Activated CD4-positive, alpha-beta memory T cell treated with anti-CD3 and anti-CD28 coated beads, Interleukin-2, amount 10 ng/mL, durations not matched to agents 7 days and 5 days (primary cell): ENCODE measurements at places on chromosomes 5 and 9.

DNA sequence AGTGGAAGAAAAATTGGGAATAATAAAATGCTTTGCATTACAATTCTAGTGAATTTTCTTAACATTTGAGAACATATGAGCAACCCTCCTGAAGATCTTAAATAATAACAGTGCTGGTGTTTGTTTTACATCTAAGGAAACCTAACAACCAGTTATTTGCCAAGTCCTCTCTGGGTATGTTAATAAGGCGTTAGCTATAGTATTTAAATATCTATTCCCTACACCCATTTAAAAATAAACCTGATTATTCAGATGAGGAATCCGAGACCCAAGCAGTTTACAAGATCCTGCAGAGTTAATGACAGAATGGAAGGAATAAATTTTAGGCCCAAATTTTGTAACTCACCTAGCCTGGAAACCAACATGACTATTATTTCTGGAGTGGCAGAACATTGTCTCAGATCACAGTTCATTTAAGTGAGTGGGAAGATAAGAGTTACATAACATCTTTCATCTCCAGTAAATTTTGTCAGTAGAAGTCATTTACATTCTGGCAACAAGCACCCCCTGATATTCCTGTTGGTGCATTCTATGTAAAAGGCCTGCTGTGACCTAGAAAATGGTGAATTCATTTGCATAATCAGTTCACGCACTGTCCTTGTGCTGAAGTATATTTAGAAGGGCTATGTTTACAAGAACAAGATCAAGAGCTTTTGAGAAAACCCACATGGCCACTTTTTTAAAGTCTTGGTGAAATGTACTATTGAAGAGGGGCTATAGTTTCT is 148.2 kb downstream of the COX7C start:
- no peak for DNase-seq

DNA sequence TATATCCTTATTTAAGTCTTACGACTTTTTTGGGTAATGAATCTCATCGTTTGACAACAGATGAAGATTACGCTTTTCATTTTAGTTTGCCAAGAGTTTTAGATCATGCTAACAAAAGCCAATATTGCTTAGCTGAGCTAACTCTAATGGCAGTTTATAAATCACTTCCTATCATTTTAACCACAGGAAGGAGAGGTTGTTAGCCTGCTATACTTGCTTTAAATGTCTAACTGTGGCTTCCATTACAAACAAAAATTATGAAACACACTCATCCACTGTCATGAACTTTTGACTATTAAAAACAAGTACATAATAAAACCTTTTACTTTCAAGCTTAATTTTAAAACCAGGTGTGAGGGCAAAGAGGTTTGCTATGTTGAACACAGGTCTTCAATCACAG is 53.7 kb upstream of the ANKH start:
- no peak for DNase-seq

- peak; percentile 53 for DNase-seq
Measured at GRCh38 chr5:32278406-32278805, 34.3 kb downstream of the MTMR12 start.

GRCh38 chr5:116507051-116507537 is 67.5 kb downstream of the SEMA6A start:
- no peak for DNase-seq

DNA sequence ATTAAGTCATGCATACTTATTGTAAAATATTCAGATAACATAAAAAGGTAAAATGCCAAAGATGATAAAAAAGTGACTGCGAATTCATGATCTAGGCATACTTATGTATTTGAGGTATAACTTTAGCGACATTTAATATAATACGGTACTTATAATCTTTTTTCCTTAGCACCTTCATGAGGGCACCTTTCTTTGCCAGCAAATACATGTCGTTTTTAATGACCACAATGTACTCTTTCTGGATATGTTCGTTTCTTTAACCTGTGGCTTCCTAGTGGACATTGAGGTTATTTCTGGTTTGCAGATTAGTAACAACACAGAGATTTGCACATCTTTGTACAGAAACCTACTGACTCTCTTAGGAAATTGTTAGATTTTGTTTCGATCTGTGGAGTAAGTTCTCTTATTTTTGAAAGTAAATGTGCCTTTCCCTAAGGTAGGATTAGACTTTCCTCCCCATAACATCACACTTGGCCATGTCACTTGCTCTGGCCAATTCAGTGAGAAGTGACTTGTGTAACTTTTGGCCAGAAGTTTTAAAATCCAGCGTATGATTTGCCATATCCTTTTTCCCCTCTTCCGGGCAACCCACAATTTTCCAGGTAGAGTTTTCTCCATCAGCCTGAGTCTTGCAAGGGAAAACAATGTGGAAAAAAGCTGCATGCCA is 24.4 kb downstream of the ANKRD33B start:
- no peak for DNase-seq

DNA sequence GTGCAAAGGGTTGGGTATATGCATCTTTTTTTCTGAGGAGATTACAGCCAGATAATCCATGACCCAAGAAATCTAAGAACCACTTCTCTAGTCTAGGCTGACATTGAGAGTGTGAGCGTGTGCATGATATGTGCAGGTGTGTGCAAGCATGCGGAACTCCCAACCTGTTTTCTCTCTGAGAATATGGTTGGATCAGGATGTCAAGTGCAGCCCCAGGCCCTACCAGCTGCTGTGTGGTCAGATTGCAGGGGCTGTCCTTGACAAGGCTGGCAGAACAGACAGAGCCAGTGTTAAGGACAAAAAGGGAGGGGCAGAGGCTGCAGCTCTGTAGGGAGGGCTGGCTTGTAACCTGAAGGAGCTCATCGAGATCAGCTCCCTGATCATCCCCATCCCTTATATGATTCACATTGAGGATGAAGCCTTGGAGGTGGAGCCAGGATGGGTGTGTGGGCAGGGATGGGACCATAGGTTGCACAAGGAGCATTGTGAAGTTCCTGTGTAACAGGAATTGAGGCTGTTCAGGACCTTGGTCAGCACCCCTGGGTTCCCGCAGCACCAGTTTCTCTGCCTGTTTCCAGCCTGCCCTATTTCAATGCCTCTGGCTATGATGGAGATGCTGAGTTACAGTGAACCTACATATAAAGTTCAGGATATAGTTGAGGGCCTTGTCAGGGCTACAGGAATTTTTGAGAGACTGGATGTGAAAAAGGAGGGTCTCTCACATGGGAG is 52.6 kb upstream of the ARAP3 start:
- peak; percentile 53 for DNase-seq

- no peak for DNase-seq
Measured at GRCh38 chr5:10324518-10325370, 17.0 kb upstream of the CMBL start.

DNA sequence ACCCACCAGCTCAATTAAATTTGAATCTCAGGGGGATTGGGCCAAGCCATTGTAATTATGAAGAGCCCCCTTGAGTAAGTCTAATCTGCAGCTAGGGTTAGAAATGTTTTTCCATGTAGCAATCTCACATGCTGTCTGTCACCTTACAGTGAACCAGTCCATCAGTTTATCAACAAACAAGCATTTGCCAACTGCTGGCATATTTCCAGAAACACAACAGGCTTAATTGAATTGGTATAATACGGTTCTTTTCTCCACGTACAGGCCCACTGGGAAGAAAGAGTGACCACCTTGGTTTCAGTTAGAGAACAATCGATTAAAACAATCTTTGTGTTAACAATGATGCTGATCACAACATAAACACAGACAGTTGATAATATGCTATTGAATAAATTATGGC is 67.4 kb downstream of the NSUN2 start:
- DNase-seq = no peak

DNA sequence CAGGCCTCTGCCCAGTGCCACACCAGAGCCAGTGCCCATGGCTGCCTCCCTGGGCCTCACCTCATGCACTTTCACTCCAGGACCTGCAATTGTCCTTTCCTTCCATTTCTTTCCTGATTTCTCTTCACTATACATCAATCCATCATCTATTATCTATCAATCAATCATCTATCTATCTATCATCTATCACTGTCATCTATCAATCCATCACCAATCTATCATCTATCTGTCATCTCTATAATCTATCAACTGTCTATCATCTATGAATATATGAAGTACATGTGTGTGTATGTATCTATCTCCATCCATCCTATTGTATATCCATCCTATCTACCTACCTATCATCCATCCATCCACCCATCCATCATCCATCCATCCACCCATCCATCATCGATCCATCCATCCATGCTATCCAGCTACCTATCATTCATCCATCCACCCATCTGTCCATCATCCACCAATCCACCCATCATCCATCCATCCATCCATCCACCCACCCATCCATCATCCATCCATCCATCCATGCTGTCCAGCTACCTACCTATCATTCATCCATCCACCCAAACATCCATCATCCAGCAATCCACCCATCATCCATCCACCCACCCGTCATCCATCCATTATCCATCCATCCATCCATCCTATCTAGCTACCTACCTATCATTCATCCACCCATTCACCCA is 26.9 kb downstream of the SLC6A3 start:
- no peak for DNase-seq

GRCh38 chr5:39816866-39817265 is 392.1 kb upstream of the DAB2 start:
- DNase-seq = no peak

DNA sequence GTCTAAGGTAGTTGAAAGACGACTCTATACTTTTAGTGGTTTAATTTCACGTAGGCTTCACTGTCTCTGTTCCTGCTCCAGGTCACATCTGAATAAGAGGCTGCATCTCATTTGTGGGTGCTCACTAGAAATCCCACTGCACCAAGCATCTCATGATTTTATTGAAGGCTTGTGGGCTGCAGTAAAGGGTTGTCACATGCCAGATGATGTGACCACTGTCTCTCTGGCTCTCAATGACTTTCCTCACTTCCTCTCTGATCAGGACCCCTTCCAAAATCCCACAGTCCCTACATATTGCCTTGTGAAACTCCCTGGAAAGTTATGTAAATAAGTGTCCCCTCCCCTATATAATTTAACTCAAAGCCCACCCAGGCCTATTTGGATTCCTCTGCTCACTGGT is 8.9 kb upstream of the ZCCHC10 start:
- no peak for DNase-seq

GRCh38 chr5:13215806-13216205 is 728.7 kb downstream of the DNAH5 start:
- no peak for DNase-seq

DNA sequence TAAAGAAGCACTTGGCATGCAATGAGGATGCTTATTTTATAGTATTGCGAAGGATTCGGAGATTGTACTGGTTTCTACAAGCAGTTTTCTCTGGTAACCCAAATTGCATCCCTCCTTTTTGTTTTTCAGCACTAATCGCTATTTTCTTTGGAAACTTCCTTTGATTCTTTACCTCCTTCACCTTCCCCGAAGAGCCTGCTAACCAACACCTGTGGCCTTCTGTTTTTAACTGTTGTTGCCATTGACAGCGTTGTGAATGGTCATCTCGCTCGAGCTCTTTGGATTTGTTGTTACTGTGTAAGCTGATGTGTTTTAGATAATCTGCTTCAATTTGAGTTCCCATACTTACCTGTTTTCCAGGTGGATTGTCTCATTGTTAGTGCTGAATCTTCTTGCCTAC is 1.1 kb downstream of the CNOT6 start:
- no peak for DNase-seq

DNA sequence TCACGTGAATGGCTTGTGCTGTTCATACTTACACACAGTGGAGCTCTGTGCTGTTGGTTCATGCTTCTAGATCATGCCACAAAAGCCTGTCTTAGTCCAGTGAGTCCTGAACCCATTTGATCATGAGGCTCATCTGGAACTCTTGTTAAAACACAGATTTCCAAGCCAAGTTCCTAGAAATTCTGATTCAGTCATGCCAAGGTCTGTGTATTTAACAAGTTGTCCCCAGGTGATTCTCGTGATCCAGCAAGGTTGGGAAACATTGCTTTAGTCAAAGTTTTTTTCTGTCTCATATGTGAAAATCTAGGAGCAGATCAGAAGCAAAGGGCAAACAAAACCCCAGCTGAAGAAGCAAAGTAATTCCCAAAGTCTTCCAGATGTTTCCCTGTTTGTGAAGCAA is 112.5 kb upstream of the GAS1 start:
- DNase-seq = no peak

- DNase-seq = no peak
Measured at GRCh38 chr9:117002686-117003085, 315.6 kb downstream of the TRIM32 start.

- no peak for DNase-seq
Measured at GRCh38 chr5:66669086-66669861, 73.1 kb downstream of the MAST4 start.

DNA sequence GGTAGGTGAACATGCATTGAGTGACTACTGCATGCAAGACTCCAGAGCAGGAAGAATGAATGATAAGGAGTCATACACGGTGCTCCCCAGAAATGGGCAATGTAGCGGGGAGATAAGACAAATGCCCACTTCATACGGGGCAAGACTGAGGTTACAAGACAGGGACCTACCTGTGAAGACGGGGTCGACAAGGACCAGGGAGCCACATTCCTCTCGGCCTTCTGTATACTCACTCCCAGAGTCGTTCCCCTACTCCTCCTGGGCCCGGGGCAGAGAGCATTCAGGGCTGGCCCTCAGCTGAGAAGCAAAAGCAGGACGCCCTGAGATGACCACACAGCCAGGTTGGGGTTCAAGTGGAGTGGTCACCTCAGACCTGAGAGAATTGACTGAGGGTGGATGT is 26.7 kb downstream of the PITX1 start:
- no peak for DNase-seq

- no peak for DNase-seq
Measured at GRCh38 chr5:151657114-151657513, 29.6 kb downstream of the SPARC start.

- DNase-seq = no peak
Measured at GRCh38 chr9:115847216-115847615, 306.4 kb upstream of the PAPPA start.

- DNase-seq = no peak
Measured at GRCh38 chr5:56496581-56497063, 263.5 kb upstream of the ANKRD55 start.

- no peak for DNase-seq
Measured at GRCh38 chr9:106922026-106922425, 59.1 kb downstream of the ZNF462 start.

DNA sequence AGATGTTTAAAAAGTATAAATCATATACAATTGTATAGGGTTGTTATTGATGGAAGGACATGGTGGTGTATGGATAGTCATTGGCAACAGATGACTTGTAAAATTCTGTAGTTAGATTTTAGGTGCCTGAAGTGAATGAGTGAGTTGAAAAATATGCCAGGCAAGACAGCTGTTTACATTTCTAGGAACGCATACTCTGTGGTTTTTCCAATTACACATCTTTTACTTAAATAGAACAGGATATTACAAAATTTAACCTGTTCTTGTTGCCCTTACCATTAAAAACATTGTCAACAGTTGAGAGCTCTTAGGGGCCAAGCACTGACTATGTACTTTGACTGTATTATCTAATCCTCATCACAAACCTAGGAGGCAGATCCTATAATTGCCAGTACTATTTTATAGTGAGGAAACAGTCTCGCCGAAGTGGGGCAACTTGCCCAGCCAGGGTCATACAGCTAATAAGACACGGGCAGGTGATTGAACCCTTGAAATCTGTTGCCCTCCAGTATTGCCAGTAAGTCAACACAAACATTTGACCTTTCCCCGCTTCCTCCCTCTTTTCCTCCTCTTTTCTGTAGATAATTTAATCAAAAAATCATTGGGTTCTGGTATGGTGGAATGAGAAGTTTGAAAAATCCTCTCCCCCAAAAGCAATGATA is 88.6 kb downstream of the MACROH2A1 start:
- DNase-seq = no peak

- no peak for DNase-seq
Measured at GRCh38 chr5:141669520-141669919, 12.5 kb downstream of the ARAP3 start.

- DNase-seq = no peak
Measured at GRCh38 chr5:80967500-80968181, 7.5 kb downstream of the RASGRF2 start.

GRCh38 chr5:32202394-32202793 is 28.3 kb upstream of the GOLPH3 start:
- no peak for DNase-seq
